Vagina (tissue), 2 donors: ENCODE measurements at places on chromosomes 11 and 22.
A peak's percentile ranks its signal among the peaks of the same experiment; 100 is the strongest.

DNA sequence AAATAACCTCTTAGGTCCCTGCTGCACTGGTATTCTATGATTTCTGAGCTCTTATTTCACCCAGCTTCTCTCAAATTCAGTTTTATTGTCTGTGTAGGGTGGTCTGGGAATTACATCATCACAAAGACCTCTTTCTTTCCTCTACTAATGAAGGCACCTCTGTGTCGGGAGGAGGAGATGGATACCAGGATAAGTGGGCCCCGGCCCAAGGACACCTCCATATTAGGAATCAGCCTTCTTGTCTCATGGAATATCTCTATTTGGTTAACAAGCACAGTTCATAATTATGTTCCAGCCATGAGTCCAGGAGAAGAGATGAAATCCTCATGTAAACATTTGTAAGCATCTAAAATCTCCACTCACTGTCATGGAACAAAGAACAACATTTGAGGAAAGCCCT lies 9.4 kb downstream of the PARVA start:
- DNase-seq = no peak

DNA sequence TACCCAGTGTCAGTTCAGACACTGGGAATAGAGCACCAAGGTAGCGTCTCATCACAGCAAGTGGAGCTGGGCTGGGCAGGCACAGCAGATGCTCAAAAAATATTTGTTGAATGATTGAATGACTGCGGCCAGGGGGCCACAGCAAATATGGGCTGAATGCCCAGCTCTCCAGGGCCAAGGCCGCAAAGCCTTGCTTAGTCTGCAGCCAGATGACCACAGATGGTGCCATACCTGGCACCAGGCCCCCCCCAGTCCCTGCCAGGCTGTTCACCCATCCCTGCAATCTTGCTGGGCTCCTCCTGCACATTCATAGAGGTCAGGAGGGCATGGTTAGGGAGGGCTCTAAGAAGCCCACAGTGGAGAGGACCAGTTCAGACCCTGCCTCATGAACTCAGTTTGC lies 32.9 kb downstream of the ZC3H7B start:
- no peak for DNase-seq

DNA sequence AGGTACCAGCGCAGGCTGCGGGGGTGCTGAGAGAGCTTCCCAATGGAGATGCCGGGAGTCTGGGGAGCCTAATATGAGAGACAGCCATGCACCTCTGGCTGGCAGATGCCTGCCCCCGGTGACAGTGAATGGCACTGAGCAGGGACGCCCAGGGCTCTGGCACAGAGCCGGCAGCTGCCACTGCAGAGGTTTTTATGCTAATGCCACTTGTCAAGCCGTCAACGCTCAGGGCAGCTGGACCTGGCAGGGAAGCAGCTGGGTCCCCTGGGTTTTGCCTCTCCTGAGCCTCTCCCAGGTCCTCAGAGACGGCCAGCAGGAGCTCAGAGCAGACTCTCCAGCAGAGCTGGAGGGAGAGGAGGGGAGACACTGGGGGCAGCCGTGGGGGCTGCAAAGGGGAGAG lies 573.6 kb downstream of the BUD13 start:
- no peak for DNase-seq

GRCh38 chr11:132864811-132865576 lies 667.3 kb downstream of the OPCML start:
- DNase-seq = no peak

GRCh38 chr22:44881624-44882023 lies 128.2 kb downstream of the PHF21B start:
- no peak for DNase-seq

GRCh38 chr22:18999008-18999407 lies 62.9 kb upstream of the PRODH start:
- no peak for DNase-seq

DNA sequence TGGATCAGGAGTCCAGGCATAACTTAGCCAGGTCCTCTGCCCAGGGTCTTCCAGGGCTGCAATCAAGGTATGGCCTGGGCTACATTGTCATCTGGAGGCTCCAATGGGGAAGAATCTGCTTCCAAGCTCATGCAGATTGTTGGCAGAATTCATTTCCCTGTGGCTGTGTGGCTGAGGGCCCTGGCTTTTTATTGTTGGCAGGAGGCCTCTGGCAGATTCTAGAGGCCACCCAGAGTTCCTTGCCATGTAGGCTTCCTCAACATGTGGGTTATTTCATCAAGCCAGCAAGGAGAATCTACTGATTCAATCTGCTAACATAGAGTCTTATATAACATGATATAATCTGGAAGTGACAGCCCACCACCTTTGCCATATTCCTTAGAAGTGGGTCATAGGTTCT lies 16.4 kb upstream of the EP300 start:
- no peak for DNase-seq

DNA sequence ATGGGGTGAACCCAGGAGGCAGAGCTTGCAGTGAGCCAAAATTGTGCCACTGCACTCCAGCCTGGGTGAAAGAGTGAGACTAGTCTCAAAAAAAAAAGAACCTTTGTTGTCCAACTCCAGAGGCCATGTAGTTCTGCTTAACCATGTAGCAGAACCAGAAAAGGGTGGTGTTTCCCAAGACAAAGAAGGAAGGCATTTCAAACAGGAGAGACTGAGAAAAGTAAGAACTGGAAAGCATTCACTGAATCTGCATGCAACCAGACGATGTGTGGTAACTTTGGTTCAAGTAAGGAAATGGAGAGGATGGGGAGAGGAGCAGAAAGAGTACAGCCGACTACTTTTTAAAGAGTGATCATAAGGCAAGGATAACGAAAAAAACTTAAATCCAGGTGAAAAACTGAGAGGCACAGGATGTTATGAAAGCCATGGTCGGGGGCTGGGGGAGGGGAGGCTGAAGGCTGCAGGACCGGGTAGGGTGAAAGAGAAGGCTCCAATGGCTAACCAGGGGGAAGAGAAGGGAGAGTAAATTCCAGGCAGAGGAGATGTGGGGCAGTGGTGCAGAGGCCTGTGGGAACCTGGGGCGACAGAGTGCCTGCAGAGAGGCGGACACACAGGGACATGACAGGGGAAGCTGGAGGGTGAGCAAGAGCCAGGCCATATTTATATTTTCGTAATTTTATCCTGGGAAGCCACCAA lies 48.8 kb downstream of the MAPK1 start:
- no peak for DNase-seq

- no peak for DNase-seq
Measured at GRCh38 chr11:62671608-62672389, at the start of the genes LBHD1 and UQCC3. Gene LBHD1 (minus strand): TSS chr11:62672267. CDS start chr11:62670031, 2,236 bp downstream. Gene UQCC3 (plus strand): TSS chr11:62671673. CDS start chr11:62671746, 73 bp downstream.

DNA sequence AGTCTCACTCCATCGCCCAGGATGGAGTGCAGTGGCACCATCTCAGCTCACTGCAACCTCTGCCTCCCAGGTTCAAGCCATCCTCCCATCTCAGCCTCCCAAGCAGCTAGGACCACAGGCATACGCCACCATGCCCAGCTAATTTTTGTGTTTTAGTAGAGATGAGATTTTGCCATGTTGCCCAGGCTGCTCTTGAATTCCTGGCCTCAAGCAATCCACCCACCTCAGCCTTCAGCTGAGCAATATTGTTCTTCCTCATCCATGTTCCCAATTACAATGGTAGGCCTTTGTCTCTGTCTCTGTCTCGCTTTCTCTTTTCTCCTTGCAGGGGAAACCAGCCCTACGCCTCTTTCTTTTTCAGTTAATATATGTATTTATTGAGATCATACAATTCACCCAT lies 10.3 kb downstream of the HSPA8 start:
- no peak for DNase-seq

DNA sequence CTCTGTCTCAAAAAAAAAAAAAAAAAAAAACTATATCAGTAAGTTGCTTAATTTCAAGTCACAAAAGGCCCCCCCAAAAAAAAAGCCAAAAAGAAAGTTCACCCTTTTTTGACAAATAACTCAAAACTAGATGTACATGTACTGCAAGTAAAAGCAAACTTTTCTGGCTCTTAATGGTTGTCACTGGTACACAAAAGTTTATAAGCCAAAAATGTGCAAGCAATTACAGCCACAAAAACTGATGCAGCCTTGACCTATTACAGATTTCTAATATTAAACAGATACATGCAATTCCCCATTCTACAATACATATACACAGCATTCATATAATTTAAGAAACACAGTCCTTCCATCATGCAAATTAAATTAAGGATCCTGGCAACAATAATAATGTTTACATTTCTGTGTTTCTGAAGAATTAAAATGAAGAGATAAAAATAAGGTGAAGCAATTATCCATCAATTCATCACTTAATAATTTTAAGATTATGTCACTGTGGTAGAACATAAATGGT lies 18.6 kb downstream of the PICALM start:
- DNase-seq = no peak

GRCh38 chr11:133832991-133833897 lies 12.1 kb downstream of the SPATA19 start:
- DNase-seq = peak; percentile 88

GRCh38 chr11:92227959-92228935 lies 3.6 kb downstream of the FAT3 start:
- DNase-seq = no peak

DNA sequence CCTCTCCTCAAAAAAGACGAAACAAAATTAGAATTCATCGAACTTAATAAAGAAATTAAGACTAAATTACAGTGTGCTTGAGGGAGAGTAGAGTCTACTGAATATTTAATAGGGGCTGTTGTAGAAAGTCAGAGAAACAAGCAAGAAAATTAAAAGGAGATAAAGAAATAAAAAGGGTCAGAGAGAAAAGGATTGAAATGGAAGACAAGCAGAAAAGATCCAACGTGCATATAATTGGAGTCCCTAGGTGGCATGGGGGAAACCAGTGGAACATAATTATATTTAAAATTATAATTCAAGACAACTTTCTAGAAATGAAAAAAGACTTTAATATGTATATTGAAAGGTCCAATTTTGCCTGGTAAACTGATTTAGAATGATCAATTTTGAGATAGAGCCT lies 74.3 kb downstream of the ACER3 start:
- DNase-seq = no peak

- no peak for DNase-seq
Measured at GRCh38 chr22:43861529-43861928, 784 bp downstream of the SULT4A1 start.

DNA sequence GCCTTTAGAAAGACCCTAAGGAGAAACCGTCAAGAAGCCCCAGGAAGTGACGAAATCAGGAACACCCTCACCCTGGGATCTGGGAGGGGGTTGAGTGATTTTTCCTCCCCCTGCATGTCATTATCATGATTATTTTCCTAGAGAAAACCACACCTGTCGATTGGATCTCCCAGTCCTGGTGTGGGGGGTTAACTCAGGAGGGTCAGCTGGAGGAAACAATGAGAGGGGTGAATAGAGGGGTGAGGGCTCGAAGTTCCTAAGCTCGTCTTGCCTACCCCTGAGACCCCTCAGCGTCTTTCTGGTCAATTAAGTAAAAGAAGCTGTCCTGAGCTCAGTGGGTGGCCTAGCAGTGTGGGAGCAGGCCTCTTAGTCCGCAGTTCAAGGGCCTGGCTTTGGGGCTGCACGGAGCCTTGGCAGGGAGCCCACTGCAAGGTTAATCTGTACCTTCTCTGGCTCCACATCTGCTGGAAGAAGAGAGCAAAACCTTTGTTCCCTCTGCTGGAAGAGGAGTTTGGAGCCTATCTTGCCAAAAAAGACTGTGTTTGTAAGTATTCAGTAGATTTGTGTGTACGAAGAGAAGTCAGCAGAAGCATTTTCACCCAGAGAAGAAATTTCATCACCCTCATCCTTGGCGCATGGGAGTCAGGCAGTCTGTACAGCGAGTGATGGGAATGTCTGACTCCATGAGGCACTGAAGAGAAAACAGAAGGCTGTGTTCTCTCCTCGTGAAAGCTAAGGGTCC lies 34.2 kb upstream of the FTH1 start:
- no peak for DNase-seq

DNA sequence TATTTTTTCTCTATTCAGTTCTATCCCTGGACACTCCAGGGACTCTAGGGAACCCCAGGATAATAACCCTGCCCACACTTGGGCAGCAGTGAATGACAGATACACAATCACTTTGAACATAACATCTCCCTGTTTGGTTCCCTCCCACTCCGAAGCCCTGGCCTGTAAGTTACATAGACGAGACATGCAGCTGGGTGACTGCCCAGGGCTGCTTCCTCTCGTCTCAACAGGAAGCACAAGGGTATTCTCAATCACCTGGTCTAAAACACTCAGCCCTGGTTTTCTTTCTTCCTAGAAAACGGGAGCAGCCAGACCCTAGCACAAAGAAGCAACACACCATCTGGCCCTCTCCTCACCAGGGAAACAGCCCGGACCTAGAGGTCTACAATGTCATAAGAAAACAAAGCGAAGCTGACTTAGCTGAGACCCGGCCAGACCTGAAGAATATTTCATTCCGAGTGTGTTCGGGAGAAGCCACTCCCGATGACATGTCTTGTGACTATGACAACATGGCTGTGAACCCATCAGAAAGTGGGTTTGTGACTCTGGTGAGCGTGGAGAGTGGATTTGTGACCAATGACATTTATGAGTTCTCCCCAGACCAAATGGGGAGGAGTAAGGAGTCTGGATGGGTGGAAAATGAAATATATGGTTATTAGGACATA lies 19.4 kb downstream of the LAYN start:
- no peak for DNase-seq

GRCh38 chr22:26922806-26923205 lies 265.4 kb downstream of the MIAT start:
- no peak for DNase-seq

DNA sequence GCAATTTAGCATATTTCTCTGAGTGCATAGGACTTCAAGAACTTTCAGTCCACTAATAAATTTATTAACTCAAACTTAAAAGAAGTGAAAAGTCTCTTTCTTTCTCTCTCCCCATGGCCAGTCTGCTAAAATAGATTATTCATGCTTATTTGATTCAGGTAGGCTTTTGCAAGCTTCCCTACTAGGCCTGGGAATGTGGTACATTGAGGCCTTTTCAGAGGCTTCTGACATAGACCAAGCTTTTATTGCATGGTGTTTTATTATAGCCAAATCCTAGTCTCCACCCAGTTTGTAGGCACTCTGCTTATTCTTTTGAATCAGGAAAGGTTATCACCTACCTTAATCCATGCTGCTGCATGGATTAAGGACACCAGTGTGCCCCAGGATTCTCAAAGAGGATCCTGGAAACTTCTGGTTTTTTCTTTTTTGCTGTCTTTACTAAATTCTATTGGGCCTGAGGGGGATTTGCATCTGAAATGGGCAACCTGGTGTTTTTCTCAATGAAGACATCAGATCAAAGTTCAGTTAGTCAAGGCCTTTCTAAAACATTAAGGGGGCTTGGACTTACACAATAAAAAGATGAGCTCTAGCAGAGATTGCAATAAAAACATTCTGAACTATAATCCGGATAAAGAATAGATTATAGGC lies 92.2 kb downstream of the ELP4 start:
- DNase-seq = no peak

- DNase-seq = no peak
Measured at GRCh38 chr22:17496841-17497240, 66.5 kb upstream of the SLC25A18 start.

DNA sequence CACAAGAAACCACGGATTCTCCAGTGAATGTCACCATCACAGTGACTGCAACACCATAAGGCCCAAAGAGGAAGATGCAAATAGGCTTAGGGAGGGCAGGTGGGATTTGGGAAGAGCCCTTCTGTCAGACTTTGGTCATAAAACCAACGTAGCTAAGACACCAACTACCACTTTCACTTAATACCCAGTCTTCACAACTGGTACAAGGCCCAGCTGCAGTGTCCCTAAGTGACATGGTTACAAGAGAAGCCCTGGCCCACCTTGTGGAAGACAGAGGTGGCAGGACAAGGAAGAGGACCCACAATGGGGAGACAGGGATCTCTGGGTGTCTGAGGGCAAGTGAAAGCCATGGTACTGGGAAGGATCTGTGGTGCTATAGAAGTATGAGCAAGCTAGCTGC lies 10.0 kb downstream of the VSIG10L2 start:
- DNase-seq = peak; percentile 87
